ENCODE measurements at places on chromosomes 3 and 15.

- DNase-seq = no peak
Measured at GRCh38 chr3:72033666-72034428, 248.9 kb upstream of the PROK2 start.

GRCh38 chr3:81484520-81484919 is 276.9 kb downstream of the GBE1 start:
- no peak for DNase-seq

DNA sequence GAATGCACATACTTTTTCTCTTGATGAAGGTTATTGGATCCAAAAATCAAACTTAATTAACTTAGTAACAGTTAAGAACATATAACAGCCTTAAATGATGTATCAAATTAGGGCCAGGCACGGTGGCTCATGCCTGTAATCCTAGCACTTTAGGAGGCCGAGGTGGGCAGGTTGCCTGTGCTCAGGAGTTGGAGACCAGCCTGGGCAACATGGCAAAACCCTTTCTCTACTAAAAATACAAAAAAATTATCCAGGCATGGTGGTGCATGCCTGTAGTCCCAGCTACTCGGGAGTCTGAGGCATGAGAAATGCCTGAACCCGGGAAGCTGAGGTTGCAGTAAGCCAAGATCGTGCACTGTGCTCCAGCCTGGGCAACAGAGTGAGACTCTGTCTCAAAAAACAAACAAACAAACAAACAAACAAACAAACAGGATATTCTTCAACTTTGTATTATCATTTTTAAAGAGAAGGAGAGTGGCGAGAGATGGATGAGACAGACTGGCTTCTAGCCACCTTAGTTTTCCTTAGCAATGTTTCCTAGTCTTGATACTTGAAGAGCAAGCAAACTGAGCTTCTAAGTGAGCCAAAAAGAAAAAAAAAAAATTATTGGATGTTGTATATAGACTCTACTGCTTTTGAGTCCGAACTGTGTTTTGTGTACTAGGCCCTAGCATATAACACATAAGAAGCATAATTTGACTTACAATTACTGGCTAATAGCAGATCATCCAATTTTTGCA is 13.8 kb downstream of the SPRED1 start:
- DNase-seq = no peak

- DNase-seq = no peak
Measured at GRCh38 chr15:58182460-58183163, 44.4 kb downstream of the AQP9 start.

- no peak for DNase-seq
Measured at GRCh38 chr3:46913644-46914043, 36.1 kb downstream of the PTH1R start.

DNA sequence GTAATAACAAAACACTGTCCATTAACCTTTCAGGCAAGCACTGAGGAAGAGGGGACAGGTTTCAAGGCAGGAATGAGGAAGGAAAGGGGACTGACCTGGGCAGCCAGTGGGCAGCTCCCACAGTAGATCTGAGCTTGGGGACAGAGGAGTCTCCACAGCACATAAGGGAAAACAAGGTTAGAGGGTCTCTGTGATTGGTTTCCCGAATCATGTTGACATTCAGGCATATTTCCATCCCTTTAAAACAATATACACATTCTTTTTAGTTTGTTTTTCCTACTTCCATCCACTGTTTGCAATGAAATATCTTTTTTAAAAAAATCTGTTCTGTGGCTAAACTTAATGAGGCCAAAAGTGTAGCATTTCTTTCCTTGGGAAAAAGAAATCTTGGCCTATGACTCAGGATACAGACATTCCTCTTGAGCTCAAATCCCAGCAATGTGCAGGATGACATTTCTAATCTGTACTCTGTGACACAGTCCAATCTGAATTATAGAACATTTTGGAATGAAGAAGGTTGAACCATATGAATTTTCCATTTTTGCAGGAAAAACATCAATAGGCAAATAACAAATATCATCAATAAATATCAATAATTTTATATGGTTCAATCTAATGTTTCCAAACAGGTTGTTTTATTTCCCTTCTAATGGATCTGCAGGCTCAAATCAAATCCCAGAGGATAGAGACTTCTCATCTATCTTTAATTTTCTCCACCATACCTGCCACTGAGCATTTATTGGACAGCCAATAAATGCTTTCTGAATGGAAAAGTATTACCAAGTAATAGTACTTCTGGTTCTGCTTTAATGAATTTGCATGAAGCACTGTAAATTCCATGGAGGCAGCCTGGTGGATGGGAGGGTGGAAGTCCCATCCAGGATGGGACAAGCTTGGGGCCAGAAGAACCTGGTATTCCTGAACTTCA is 54.1 kb downstream of the ITGB5 start:
- DNase-seq = no peak

DNA sequence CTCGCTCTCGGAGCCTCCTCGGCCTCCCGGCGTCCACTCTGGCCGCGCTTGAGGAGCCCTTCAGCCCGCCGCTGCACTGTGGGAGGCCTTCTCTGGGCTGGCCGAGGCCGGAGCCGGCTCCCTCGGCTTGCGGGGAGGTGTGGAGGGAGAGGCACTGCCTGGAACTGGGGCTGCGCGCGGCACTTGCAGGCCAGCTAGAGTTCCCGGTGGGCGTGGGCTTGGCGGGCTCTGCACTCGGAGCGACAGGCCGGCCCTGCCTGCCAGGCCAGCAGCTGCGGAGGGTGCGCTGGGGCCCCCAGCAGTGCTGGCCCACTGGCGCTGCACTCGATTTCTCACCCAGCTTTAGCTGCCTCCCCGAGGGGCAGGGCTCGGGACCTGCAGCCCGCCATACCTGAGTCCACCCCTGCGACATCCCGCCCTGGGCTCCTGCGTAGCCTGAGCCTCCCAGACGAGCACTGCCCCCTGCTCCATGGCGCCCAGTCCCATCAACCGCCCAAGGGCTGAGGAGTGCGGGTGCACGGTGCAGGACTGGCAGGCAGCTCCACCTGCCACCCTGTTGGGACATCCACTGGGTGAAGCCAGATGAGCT is 765.0 kb downstream of the IGSF11 start:
- no peak for DNase-seq

- DNase-seq = no peak
Measured at GRCh38 chr3:132867956-132868355, 145.7 kb upstream of the NPHP3 start.

DNA sequence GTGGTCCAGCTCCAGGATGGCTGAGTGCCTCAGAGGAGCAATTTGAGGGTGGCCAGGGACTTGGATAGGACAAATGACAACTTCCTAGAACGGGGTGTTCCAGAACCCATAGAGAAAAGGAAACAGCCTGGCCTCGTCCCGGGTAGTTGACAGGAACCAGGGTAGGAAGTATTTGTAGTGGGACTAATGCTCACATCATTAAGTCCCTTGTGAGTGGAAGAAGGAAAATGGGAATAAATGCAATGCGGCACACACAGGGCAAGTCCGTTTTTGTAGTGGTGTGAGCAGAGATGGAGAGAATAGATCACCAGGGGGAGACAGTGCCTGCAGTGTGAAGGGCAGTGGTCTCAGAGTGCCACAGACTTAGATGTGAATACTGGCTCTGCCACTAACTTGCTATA is 19.6 kb downstream of the TIMP4 start:
- DNase-seq = no peak
